ENCODE measurements at places on chromosomes 6 and 20. TPM values are rescaled to one million over a fixed set of nuclear protein-coding genes. Genes with fewer than 3 reads are reported as not detected.

Gene ERVFRD-1
- not detected for total RNA-seq

Gene EYS
- total RNA-seq: 0.17 TPM

Gene SLC2A10
- total RNA-seq: 3.9 TPM

Gene HTR1E
- not detected for total RNA-seq

Gene SLPI
- total RNA-seq: 79.8 TPM

Gene HSF2
- 31.6 TPM for total RNA-seq

Gene SIRPB2
- not detected for total RNA-seq

Gene KHDC1
- 5.5 TPM for total RNA-seq

Gene ANKRD66
- total RNA-seq: not detected

Gene BPIFA1
- total RNA-seq: not detected

Gene MAFB
- total RNA-seq: 0.25 TPM

Gene DOK5
- not detected for total RNA-seq

Gene XRN2
- total RNA-seq: 95.4 TPM

Gene GSTA2
- 0.37 TPM for total RNA-seq

Gene MYT1
- 0.27 TPM for total RNA-seq

Gene PPP1R16B
- total RNA-seq: 0.16 TPM

Gene SLC44A4
- not detected for total RNA-seq

Gene RIPPLY2
- total RNA-seq: not detected

Gene TNFRSF21
- 7.7 TPM for total RNA-seq

Gene SLC17A3
- total RNA-seq: not detected

Gene MEI4
- not detected for total RNA-seq

Gene CHRNA4
- not detected for total RNA-seq

Gene IRF4
- not detected for total RNA-seq

Gene ID4
- total RNA-seq: 4.3 TPM

Gene GPX5
- not detected for total RNA-seq

Gene ARMH2
- not detected for total RNA-seq

All from H4 (cell line).